Neural crest cell (in vitro differentiated cells): ENCODE measurements at places on chromosomes 6 and 20. TPM values are rescaled to one million over a fixed set of nuclear protein-coding genes. Genes with fewer than 3 reads are reported as not detected.

DEFB132 gene
- total RNA-seq = not detected in 2 replicates

C6orf52 gene
- 5.3 and 8.2 TPM in 2 replicates for total RNA-seq

C4A gene
- total RNA-seq = 5.6 and 10.1 TPM in 2 replicates

GPLD1 gene
- 4.7 and 6.0 TPM in 2 replicates for total RNA-seq

DNA sequence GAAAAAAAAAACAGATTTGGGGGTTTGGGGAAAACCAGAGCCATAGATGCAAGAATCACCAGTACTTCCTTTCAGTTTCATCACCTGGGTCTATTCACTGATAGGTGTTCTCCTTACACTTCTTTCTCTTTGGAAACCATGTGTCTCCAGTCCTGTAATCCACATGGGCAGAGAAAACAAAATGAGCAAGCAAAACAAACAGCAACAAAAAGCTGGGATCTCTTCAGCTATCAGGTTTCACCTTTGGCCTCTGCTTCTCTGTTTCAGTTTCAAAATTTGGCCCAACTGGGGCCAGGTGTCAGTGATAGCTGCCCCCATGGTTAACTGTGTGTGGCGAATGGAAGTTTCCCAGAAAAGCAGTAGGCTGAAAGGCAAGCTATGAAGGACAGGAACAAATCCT is 220.0 kb upstream of the THBS2 start:
- H3K4me1 ChIP-seq = no peaks in the 10 kb centered on the region
- H3K36me3 ChIP-seq = peaks cover 28% of the 10 kb centered on the region
- H3K4me3 ChIP-seq = no peak overlapping the region
- H3K27ac ChIP-seq = no peak overlapping the region
- no peak for DNase-seq
- no peaks in the 10 kb centered on the region for H3K27me3 ChIP-seq

- peaks cover 20% of the 10 kb centered on the region for H3K36me3 ChIP-seq
- DNase-seq = peak; percentile 28
- no peak overlapping the region for H3K27ac ChIP-seq
- H3K27me3 ChIP-seq = no peaks in the 10 kb centered on the region
Measured at GRCh38 chr6:111642463-111643158, 36.9 kb upstream of the TRAF3IP2 start.
